ENCODE measurements at places on chromosomes 4 and X.
A peak's percentile ranks its signal among the peaks of the same experiment; 100 is the strongest.

GRCh38 chrX:12844319-12844718 lies 22.6 kb upstream of the TLR7 start:
- DNase-seq, result no peak

DNA sequence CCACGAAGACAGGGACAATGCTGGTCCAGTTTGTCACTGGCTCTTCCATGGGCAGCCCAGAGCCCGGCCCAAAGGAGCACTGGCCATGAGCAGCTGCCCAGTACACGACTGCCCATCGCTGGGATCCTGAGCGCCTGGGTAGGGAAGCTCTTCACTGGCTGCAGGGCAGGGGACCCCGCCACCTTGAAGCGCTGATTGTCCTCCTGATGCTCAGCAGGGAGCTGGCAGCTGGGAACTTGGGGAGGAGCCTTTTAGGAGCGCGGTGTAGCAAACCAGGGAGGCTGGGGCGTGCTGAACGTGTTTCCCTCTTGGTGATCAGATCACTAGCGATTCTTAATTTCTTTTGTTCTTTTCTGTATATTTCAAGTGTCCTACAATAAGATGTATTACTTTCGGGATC lies 1.8 kb downstream of the L1CAM start:
- no peak for DNase-seq

- peak; percentile 98 for DNase-seq
Observed at GRCh38 chrX:1391707-1392375, at the start of gene SLC25A6. SLC25A6 (minus strand) TSS chrX:1392113; CDS start chrX:1392009, 104 bp downstream.

DNA sequence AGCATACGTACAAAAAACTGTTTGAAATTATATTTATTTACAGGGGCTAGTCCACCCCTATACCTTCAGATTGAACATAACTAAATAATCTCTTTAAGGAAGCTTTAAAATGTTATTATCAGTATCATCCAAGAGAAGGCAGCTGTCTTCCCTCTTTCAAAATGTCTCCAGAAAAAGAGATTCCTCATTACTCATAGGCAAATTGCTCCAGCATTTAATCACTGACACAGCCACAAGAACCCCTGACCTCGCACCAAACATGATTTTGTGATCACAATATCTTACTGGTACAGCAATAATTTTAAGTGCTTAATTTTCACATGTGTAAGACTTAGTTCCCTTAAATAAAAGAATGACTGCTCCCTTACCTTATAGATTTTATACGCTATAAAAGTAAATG lies 9.7 kb downstream of the BOD1L1 start:
- DNase-seq, result no peak

DNA sequence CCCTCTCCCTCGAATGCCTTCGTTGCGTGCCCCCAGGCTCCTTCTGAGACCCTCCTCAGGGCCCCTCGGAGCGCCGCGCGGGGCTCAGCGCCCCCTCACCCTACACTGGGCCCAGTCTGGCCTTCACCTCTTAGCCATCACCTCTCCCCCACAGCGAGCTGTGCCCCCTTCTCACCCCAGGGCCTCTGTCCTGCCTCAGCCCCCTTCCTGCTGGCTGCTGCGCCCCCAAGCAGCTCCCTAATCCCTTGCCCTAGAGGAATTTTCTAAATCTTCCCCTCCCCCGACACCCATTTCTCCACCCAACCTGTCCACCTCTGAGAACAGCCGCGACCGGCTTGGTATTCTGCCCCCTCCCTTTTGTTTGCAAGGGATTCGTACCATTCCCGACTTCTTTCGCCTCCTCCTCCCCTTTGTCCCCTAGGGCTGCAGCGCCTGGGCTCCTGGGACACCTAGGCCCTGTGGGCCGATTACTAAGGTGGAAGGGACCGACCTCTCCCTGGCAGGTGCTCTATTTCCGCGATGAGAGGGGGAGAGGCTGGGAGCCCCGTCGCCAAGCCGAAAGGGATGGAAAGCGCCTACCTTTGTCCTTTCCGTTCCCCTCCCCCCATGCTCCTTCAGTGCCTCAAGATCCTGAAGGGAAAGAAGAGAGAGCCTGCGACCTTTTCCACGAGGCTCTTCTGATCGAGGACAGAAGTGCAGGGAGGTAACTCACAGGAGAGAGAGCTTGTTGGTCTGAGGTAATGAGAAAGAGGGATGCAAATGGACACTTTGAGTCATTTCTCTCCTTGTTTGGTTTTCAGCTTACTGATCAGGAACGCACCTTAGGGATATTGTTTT lies 10.9 kb downstream of the DLG3 start:
- no peak for DNase-seq

DNA sequence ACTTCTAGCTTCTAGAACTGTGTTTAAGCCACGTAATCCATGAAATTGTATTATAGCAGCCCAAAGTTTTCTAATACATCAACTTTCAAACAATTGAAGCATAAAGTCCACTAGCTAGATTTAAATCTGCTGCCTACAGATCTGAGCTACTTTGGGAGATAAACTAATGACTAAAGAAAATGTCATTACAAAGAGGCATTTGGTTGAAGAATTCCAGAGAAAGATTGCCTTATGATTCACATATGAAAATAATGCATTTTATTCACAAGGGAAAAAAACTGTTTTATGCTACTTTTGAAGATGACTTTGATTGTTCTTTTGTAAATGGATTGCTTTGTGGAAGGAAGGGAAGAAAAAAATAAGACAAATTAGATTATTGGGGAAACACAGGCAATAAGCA lies 124.1 kb upstream of the SLIT2 start:
- no peak for DNase-seq

GRCh38 chrX:103552236-103552635 lies 32.9 kb upstream of the RAB40A start:
- DNase-seq, result no peak

DNA sequence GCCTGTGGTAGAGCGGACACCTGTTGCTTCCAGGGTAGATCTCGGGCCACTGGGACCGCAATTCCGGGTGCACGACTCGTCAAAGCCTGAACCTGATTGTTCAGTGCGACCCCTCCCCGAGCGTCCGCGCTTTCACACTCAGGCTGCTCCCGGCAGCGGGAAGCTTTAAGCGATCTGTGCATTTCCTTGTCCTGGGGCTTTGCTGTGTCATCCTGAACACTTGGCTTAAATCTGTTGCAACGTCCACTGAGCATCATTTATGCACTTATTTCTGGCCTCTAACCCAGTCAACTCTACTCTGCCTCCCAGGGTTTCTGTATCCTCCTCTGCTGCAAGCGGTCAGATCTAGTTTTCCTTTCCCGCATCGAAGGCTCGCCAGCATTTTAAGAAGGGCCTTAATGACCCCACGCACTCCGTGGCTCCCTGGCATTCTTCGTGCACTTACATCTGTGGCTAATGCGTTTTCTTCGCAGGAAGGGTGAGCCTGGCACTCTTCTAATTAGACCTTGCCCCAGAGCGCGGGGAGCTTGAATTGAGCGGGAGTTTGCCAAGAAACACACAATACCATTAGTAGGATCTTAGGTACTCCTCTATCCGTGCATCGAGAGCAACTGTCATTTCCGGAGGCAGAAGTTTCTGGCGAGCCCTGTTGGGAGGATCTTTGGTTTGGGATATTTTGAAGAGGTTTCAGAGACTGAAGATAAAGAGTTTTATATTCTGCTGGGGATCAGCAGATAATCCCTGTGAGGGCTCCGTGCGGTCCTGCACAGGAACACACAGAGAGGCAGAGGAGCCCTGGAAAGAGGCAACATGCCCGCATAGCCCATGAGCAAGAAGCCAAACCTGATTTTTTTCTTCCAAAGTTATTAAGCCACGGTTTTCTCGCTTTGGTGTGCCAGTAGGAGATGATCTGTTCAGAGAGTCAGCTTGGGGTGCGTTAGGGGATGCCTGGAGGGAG lies 654 bp upstream of the DDIT4L start:
- DNase-seq, result no peak

DNA sequence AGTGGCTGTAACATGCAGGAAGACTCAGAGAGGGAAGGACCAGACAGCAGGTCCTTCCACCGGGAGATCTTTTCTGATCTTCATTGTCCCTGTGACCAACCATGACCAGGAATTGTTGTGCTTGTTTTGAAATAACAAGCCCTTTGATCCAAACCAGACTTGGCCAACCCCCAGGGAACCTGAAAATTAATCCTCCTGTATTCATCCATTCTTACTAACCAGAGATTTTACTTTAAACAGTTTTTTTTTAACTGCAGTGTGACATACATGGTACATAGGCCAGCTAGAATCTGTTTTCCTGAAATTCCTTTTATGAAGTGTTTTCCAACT lies 4.0 kb downstream of the WFS1 start:
- DNase-seq, result no peak

- no peak for DNase-seq
Observed at GRCh38 chrX:72201836-72202536, 20.4 kb downstream of the PIN4 start.

- DNase-seq, result no peak
Observed at GRCh38 chr4:59484944-59485343, 1715.2 kb upstream of the ADGRL3 start.

DNA sequence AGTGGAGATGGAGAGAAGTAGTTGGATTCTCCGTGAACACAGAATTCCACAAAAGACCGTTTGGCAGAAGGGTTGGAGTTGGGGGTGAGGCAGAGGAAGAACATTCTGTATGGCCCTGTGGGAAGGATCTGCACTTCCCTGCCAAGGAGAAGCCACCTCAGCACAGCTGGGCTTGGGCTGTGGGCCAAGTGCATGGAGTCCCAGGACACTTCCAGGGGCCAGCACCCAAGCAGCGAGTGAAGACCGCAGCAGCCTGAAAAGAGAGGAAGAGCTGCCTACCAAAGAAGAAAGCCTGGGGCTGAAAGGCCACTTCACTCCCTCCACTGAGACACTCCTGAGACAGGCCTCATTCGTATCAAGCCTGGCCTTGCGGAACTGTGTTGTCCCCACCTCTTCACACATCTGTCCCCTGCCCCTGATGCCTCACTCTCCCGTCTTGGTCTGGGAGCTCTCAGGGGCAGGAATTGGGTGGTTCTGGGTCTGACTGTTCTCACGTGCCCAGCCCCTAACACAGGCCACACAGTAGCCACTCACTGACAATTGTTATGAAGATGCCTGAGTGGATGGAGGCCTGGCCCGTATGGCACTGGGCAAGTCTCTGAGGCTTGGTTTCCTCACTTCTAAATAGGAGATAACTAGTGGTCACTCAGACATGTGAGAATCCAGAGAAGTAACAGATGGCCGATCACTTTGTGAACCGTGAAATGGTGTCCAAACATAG lies 3.3 kb upstream of the AWAT2 start:
- DNase-seq, result no peak

- no peak for DNase-seq
Observed at GRCh38 chr4:184583738-184584502, 65.3 kb downstream of the CASP3 start.

DNA sequence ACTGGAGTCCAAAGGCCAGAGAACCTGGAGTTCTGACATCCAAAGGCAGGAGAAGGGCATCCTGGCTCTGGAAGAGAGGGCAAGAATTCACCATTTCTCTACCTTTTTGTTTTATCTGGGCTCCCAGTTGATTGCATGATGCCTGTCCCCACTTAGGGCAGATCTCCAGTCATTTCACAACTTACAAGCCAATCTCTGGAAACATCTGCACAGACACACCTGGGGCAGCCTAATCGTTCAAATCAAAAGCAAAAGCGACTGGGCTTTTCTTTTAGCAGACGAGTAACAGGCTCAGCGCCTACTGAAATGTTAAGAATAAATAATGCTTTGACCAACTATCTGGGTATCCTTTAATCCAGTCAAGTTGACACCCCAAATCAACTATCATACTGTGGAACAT lies 136.0 kb upstream of the NPY2R start:
- no peak for DNase-seq

- DNase-seq, result no peak
Observed at GRCh38 chrX:49102190-49102589, 21.3 kb downstream of the GPKOW start.

GRCh38 chr4:125355791-125356190 lies 41.0 kb downstream of the FAT4 start:
- no peak for DNase-seq

- DNase-seq, result no peak
Observed at GRCh38 chr4:13866881-13867280, 239.4 kb upstream of the BOD1L1 start.

DNA sequence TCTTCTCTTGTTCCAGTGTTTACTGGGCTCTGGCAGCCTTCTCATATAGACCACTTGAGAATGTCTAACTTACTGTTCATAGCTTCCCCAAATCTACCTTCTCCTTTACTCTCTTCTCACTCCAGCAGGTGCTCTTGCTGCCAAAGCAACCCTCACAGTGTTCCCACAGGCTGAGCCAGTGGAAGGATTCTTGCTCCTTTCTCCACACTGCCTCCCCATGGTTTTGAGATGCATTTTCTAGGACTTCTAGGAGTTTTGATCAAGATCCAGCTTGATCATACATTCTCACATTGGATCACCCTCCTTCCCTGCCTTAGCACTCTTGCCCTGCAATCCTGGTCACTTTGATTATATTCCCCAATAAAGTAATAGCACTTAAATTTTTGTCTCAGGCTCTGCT lies 230.8 kb downstream of the TMEM47 start:
- no peak for DNase-seq

DNA sequence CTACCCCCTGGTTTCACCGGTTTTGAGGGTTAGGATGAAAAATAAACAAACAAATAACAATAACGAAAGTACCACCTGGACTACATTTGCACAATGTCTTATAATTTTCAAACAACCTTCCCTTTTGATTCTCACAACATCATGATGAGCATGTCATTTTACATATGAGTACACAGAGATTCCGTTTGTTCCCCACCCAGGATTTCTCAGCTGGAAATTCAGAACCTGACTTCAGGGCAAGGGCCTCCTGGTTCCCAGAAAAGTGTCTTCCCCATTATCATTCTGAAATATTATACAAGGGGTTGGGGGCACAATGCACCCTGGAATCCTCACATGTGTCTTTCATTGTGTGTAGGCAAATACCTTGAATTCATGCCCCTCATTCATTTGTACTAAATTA lies 135.8 kb upstream of the NOCT start:
- DNase-seq, result no peak

DNA sequence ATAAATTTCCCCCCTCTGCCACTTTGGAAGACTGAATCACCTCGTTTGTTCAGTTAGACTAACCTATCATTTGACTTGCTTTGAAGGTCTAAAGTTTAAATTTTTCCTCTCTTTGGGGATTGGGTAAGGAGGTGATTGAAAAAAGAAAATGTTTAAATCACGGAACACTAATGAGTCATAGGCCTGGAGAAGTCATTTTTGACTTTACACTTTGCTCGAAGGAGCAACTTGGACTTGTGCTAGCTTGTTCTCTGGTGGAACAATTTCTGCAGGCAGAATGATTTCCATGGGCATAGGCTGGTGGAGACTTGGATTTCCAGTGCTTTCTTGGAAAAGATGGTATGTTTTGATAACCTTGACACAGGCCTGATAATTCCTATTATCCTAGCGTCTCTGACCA lies 10.5 kb upstream of the GLUD2 start:
- no peak for DNase-seq

- DNase-seq, result no peak
Observed at GRCh38 chr4:86856896-86857295, 7.7 kb upstream of the SLC10A6 start.

DNA sequence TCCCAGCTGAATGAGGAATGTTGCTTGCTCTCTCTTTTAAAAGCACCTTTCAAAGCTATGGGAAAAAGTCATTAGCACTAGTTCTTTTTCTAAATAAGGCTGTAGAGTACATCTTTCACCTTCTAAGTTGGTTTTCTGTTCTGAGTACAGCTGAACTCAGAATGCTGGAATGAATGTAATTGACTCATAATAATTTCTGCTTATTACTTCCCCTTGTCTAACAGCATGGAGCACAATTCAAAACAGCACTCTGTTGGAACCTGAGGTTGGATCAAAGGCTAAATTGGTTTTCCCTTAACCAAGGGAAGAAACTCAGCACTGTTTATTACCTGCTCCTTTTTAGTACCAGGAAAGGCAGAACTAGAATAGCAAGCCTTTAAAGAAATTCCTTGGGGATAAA lies 33.5 kb upstream of the CYP2U1 start:
- DNase-seq, result no peak

Measured in T follicular helper cell (primary cell).